ENCODE measurements at places on chromosomes 1 and 21.

DNA sequence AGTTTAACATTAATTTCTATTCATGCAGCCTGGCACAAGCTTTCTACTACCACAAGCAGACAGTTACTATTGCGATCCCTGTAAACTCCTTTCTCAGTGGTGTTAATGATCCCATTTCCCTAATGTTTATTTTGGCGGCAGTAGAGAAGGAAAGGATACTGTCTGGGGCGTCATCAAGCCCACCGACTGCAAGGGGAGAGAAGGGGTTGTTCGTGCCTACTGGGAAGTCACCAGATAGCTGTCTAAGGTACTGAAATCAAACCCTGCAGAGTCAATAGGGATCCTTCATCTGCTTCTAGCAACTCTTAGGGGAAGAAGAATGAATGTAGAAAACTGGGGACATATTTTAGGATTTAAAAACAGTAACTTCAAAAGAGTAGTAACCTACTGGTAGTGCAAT lies 95.2 kb upstream of the ADAR start:
- DNase-seq: no peak

- DNase-seq: no peak
These were observed 232.8 kb upstream of the PTBP2 start for GRCh38 chr1:96488777-96489176.

DNA sequence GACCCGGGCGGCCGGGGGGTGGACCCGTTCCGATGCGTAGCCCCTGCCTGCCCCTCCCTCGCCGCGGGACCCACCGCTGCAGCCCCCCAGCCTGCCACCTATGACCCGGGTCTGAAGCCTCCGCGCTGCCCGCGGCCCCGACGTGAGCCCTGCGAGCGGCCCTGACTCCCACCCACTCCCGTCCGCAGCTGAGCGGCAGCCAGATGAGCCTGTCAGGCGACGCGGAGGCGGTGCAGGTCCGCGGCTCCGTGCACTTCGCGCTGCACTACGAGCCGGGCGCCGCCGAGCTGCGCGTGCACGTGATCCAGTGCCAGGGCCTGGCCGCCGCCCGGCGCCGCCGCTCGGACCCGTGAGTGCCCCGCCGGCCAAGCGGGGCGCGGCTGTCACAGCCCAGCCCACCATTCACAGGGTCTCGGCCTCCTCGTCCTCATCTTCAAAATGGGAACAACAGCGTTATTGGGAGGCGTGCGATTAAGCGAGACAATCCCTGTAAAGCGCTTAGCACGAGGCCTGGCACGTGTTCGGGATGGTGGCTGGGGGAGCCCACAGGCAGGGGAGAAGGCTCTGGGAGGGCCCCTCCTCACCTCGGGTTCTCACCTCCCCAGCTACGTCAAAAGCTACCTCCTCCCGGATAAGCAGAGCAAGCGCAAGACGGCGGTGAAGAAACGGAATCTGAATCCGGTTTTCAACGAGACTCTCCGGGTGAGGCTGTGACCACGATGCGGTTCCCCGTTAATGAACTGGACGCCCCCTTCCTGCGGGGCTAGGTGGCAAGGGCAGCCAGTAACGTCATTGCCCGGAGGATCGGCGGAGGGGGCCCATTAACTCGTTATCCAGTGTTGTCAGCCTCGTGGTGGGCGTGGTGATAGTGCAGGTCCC lies 8.2 kb downstream of the SYTL1 start:
- DNase-seq: no peak

DNA sequence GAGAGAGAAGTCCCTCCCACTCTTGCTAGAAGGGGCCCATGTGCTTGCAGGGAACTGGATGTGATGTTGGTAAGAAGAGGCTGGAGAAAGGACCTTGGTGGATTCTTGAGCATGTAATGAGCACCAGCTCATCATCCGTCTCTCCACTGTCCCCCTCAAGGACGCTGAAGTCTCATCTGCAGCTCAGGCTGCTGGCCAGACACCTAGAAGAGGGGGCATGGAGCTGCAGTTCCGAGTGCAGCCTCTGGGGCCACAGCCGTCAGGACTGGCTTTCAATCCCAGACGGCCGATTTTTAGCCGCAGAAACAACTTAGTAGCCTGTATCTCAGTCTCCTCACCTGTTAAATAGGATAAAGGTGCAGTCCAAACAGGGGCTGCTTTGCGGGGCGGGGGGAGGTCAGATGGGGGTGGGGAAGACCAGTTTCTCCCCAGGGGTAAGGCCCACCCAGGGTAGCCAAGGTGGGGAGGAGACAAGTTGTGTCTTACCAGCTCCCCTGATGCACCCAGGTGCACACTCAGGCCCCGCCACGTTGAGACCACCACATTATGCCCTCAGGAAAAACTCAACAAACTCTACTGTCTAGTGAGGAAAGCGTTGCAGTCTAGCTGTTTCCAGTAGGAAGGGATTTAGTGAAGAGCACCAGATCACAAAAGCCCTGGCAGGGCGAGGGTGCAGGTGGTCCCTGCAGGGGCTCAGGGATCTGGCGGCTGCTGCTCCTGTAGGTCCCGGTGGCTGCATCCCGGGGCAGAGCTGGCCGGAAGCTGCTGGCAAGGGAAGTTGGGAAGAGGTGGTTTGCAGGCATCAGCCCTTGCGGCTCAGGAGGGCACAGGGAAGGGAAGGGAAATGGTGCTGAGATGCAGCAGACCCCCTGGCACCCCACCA lies 29.5 kb downstream of the LDLRAP1 start:
- DNase-seq: no peak

DNA sequence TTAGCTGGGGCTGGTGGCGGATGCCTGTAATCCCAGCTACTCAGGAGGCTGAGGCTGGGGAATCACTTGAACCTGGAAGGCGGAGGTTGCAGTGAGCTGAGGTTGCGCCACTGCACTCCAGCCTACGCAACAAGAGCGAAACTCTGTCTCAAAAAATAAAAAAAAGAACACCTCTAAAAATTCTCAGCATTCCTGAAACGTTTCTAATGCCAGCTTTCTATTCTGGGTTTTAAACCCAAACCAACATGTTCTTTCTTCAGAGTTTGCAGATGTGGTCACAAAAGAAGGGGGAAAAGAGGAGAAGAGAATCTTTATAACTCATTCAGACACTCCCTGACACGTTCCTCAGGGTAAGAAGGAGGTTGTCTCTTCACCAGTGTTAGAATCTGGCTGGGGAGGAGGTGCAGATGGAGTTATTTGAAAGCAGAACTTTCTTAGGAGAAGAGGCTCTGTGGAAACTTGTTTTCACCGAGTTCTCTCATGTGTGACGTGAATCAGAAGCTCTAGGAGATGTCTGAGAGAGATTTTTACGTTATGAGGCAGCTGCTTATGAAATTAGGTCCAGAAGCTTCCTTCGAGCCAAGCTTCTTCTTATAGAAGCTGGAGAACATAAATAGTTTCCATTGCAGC lies 17.8 kb upstream of the CNR2 start:
- DNase-seq: no peak

- no peak for DNase-seq
These were observed 28.1 kb downstream of the ACBD3 start for GRCh38 chr1:226158457-226158856.

- no peak for DNase-seq
These were observed 27.8 kb upstream of the NFIA start for GRCh38 chr1:61054601-61054993.

DNA sequence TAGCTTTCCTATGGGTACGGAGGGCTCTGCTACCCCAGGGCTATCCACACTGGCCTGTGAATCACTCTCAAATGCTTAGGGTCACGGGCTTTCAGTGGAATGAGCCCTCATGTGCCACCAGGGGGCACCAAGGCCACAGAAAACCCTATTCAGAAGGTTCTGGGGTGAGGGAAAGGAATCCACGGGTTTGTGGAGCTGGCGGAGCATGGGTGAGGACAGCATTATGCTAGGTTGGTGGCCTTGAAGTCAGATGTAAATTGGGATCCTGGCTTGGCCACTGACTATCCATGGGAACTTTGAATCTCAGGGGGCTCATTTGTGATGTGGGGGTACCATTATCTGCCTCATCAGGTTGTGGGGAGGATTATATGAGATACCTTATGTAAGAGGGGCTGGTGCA lies 5.1 kb upstream of the LAMTOR5 start:
- DNase-seq: peak; percentile 39

- no peak for DNase-seq
These were observed 154.1 kb downstream of the TGFBR3 start for GRCh38 chr1:91731815-91732214.

DNA sequence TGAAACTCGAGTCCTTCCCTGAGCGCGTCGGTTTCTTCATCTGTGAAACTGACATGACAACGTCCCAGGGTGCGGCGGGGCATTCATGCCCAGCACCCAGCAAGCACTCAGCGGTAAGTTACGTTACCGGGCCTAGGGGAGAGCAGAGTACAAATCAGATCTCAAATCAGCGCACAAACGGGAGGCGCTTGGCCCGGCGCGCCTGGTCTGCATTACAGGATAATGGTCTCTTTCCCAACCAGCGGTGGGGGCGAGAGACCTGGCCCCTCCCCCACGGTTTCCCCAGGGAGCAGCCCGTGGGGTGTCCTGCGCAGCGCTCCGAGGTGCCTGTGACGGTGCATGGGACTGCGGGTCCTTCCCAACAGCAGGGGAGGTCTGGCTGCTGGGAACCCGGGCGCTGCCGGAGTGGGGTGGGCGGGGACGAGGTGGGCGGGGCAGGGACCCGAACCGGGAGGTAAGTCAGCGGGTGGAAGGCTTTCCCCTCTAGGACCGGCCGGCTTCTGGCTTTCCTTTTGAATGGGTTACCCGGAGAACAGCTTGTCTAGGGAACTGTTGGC lies 1.0 kb downstream of the TMEM51 start:
- no peak for DNase-seq

- DNase-seq: no peak
These were observed 130.9 kb downstream of the FOXD2 start for GRCh38 chr1:47568763-47569162.

DNA sequence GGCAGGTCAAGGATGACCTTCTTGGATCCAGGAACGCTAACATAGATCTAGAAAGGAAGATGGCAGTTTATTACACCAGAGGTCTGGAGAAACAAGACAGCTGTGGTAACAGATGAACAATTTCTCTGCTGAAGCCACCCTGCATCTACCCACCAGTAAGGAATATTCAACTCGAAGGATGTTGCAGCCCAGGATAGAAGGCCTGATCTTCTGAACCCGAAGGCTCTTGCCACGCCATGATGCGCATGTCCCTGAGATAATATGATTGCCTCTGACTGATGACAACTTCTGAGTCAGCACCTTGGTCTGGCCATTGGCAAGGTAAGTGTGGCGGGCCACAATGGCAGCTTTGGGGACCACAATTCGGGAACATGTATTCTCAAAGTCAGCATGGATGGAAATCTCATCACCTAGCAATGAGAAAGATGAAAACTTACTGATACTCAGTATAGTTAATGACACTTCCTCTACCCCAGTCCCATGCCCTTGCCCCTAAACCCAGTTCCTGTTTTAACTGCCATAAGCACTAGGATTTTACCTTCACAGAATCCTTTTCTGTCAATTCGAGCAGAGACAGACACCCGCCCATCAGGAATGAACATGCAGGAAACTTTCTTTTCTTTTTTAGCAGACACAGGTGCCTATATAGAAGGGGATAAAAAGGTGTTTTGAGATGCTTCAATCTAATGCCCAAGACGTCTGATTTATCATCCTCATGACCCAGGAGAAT lies 1.8 kb downstream of the TXNIP start:
- DNase-seq: no peak

DNA sequence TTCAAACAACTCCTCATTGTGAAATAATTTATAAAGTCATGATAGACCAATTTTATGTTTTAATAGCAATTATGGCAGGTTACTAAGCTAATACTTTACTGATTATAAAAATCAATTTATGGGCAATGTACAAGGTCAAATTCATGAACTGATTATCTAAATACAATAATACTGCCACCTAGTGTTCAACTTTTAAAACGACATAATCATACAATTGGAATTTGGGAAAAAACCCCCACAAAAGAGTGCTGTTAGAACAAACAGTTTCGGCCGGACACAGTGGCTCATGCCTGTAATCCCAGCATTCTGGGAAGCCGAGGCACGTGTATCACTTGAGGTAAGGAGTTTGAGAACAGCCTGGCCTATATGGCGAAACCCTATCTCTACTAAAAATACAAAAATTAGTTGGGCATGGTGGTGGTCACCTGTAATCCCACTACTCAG lies 14.0 kb downstream of the GTF2B start:
- no peak for DNase-seq

DNA sequence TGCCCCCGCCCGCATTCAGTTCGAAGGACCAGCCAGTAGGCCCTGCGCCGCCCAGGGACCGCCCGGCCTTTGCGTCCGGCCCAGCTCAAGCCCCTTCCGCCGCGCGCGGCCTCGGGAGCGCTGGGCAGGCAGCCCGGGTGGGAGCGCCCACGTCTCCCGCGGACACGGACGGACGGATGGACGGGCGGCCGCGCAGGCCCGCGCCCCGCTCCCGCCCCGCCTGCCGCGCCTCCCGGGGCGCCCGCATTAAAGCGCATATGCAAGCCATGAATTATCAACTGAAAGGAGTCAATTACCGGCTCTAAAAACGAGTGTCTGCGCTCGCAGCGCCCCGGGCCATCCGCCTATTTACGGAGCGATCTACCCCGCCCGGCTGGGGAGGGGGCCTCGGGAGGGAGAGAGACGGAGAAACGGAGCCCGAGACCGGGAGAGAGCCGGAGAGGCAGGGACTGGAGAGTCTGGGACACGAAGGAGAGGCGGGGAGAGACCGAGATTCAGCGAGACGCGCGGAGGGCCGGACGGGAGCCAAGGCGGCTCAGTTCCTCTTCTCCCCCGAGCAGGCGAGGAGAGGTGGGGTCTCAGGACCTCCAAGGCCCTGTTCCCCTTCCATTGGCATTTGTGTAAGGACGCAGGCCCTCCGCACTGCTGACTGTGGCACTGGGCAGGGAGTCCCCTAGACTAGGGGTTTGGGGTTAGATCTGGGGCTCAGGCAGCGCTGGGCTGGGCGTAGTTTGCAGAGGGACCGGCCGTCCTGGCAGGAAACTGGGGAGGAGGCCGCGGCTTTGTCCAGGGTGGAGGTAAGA lies 41.3 kb upstream of the DMBX1 start:
- no peak for DNase-seq

DNA sequence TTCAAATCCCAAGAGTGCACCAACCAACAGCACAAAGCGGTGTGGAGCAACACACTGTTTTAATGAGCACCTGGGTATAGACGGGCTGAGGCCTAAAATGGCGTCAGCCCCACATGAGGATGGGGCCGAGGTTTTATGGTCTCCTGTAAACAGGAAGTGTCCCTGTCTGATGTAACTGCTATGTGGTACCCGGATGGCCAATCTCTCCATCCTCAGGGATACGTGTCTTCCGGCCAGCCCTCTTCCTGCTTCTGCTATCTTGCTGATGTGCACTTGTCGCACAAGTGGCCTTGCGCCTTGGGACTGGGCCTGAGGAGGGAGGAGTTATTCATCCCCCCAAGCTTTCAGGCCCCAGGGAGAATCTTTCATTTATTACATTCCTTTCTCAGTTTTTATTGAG lies 73.5 kb downstream of the CNST start:
- no peak for DNase-seq

DNA sequence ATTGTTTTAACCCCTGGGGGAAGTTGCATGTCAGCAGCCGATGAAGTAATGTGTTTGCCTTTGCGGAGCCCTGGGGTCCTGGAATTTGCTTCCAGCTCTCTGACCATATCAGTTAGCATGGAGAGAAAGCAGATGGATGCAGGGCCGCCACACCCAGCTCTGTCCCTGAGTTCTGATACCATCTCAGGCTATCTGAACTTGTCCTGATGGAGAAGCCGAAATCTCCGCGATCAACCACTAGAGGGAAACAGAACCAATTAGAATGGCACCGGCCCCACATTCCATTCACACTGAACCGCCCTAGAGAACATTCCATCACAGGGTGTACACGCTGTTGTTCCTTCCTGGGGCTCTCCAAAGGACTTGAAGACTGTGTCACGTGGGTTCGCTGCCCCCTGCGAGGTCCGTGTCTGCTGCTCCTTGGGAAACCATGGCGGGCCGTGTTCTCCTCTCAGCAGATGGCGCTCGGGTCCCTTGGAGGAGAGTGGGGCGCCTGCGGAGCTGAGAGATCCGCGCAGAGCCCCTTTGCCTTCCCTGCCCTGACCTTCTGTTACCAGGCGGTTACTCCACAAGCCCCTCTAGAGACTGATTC lies 75.4 kb downstream of the ABCA4 start:
- DNase-seq: peak; percentile 49
